Gastroesophageal sphincter (tissue), 4 donors: ENCODE measurements at places on chromosomes 2 and 18.
A peak's percentile ranks its signal among the peaks of the same experiment; 100 is the strongest.

GRCh38 chr2:95278051-95278471 is 3.8 kb downstream of the PROM2 start:
- ATAC-seq, result no peak

DNA sequence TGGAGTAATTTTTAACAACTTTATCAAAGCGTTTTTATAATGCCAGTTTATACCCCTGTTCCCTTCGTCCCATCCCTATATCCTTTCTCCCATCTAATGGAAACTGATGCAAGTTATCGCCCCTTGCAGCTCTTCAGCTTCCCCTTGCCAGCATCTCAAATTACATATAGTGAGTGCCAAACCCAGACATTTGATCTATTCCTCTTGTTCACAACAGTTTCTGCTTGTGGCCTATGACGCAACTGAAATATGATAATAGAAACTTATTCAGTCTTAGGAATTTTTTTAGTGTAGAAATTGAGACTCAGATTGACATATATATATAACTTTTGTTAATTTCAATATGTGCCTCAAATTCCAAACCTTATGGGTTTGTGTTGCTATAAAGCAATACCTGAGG is 562.2 kb upstream of the VWC2L start:
- no peak for ATAC-seq

- ATAC-seq, result no peak
Measured at GRCh38 chr2:42404676-42405075, 43.7 kb upstream of the COX7A2L start.

GRCh38 chr18:75107196-75107930 is 101.6 kb downstream of the PTGR3 start:
- no peak for ATAC-seq

- no peak for ATAC-seq
Measured at GRCh38 chr2:109131777-109132176, 2.8 kb downstream of the SH3RF3 start.

GRCh38 chr2:163592954-163593622 is 142.7 kb downstream of the FIGN start:
- no peak for ATAC-seq

- ATAC-seq, result no peak
Measured at GRCh38 chr2:127512362-127512761, 13.9 kb downstream of the IWS1 start.

DNA sequence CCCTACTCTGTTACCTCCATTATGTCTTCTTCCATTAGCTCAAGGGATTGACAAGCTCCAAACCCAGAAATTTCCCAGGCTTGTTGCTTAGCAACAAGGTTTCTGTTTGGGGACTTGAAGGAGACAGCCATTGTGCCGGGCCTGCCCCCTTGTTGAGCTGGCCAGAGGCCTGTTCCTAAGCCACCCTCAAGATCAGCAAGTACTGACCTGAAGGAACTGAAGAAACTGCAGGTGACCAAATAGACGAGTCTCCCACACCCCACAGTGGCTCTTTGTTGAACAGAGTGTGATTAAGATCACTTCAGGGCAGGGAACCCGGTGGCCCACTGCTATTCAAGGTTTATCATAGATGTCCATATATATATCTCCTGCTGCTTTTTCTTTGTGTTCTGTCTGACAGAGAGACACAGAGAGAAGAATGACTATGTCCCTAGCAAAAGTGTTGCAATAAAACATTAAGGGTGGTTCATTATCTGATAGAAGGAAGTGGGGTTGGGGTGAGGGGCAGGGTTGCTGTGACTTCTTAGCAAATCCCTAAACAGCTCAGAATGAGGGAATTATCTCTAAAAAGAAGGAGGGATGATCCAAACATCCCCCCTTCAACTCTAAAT is 69.2 kb downstream of the RNF144A start:
- ATAC-seq, result no peak

DNA sequence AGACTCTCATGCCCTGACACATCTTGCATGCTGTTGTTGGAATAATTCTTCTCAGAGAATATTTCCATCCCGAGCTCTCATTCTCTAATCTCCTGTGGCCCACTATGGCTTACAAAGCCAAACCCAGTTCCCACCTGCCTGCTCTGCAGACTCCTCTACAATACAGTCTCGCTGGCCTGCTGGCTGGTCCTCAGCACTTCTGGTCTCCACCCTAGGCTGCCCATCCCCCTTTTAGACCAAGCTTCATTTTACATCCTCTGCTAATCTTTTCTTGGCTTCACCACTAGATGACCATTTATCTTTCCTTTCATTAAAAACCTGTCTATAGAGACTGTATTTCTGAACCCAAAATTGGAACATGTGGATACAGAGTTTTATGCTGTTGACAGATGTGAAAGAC is 42.5 kb upstream of the YPEL5 start:
- no peak for ATAC-seq

GRCh38 chr2:34368304-34368703 is 769.2 kb upstream of the FAM98A start:
- ATAC-seq, result no peak

DNA sequence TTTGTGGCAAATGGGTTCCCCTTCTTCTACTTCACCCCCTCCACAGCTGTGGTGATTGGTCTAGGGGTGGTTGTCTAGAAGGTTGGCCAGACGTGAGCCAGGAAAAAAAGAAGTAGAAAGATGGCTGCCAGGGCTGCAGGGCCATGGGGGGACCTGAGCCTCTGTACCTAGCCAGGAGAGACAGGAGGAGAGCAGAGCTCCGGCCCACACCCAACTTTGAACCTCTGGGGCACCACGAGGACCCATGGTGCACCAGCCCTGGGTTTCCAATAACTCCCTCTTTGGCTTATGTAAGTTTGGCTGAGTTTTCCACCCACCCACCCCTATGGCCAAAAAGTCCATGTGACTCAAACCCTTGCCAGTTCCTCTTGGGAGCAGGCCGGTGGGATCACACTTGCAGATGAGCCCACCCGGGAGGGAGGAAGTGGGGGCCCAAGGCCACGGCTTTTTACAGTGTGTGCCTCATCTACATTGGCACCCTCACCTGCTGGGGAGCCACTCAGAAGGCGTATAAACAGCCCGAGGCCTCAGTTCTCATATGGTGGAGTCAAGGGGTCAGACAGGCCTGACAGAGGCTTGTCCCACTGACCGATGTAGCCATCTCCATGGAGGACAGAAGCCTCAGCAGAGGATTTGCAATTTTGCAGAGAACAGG is 293.1 kb upstream of the HDAC4 start:
- ATAC-seq, result no peak

DNA sequence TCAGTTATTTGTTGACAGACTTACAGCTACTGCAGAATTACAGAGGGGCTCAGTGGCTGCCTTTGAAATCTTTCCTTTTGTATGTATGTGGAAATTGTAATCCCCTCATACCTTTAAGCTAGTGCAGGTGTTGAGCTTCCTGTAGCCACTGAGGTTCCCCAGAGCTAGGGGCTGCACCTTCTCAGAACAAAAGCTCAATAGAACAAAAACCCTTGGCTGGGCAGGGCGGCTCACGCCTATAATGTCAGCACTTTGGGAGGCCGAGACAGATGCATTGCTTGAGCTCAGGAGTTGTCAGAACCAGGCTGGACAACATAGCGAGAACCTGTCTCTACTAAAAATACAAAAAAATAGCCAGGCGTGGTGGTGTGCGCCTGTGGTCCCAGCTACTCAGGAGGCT is 41.3 kb upstream of the CHMP1B start:
- ATAC-seq, result no peak

DNA sequence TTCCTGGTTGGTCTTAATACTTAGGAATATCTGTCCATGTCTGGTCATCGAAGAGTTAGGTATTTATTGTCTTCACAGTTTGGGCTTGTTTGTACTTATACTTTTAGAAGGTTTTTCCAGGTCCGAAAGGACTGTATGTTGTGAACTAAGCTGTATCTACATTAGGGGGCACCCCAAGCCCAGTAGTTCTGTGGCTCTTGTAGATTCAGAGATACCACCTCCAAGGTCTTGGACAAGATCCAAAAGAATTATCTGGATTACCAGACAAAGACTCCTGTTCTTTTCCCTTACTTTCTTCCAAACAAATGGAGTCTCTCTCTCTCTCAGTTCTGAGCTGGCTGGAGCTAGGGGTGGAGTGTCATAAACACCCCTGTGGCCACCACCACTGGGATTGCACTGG is 328.7 kb downstream of the ZNF804A start:
- ATAC-seq, result no peak

DNA sequence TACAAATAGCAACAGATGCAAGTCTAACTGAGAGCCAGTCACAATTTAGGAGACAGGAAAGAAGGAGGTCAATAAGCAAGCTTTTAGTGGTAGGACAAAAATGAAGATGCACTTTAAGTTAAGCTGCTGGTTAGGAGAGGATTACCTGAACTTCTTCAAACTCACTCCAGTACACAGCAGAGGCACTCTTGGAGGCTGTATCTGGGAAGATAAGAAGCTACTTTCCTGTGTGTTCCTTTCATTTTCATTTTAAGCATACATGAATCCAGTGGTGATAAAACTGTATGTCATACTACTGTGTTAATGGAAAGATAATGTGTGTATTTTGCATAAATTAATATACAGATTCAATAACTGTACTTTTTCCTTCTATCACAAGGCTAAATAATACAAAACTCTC is 49.6 kb downstream of the HYCC2 start:
- no peak for ATAC-seq

- ATAC-seq, result no peak
Measured at GRCh38 chr2:183059561-183059960, 19.0 kb upstream of the DUSP19 start.

DNA sequence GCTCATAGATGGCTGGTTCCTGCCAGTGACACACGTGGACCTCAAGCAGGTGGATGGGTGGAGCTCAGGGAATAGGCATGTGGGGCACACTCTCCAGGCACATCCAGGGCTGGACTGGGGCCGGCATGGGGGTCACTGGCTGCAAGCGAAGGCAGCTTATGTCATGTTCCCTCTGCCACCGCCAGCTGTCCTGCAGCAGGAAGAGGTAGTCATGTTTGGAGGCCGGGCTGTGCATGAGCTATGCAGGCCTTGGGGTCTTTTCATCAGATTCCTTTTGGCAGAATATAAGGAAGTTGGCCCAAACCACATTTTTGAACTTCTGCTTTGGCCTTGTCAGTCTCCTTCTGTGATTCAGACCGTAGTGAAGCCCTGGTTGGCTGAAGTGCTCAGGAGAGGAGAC is 61.5 kb downstream of the AGAP1 start:
- ATAC-seq, result no peak

DNA sequence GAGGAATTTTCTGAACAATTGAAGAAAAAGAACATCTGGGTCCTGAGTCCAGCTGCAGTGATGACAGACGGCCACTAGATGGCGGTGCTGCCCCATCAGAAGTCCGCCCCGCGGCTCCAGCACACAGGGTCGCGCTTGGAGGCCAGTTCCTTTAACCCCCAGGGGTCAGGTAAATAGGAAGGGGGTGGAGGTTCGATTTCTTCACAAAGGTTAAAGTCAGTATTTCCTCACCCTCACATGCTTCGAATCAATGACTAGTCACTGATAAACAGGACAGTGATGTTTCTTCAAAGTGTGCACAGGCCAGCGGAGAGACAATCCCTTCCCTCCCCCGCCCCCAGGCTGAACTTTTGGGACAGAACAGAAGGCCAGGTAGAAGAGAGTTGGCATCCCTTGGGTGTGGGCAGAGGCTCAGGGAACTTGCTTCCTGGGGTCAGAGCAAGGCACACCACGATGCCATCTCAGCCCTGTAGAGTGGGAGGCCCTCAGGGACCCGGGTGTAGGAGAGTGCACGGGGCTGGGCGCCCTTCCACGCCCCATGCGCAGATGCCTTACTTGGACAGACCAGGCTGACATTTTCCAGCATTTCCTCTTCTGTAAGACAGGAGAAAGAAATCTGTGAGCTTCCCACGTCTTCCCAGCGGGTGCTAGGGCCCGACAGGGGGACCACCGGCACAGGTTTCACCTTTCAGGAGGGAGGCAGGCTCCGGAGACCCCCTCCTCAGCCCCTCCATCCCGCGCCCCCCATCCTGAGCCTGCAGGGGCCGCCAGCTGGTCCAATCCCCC is 722 bp downstream of the APOB start:
- peak; percentile 25 for ATAC-seq

DNA sequence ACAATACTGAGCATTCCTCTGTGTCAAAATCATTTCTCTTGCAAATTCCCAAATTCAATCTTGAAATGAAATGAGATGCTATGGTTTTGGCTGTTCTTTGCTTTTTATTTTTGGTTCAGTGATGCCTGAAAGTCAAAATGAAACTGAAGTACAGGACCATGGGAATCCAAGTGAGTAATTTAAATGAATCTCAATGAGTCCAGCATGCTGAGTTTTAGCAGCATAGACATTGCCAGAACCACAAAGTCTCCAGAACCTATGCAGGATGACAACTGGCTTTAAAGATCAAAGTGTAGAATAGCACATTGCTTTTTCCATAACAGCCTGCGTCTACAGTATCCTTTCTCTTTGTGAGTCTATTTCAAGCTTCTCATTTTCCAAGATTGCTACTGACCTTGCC is 1050.7 kb upstream of the PIK3C3 start:
- ATAC-seq, result no peak

GRCh38 chr2:54107903-54108615 is 7.4 kb upstream of the ACYP2 start:
- ATAC-seq, result no peak

DNA sequence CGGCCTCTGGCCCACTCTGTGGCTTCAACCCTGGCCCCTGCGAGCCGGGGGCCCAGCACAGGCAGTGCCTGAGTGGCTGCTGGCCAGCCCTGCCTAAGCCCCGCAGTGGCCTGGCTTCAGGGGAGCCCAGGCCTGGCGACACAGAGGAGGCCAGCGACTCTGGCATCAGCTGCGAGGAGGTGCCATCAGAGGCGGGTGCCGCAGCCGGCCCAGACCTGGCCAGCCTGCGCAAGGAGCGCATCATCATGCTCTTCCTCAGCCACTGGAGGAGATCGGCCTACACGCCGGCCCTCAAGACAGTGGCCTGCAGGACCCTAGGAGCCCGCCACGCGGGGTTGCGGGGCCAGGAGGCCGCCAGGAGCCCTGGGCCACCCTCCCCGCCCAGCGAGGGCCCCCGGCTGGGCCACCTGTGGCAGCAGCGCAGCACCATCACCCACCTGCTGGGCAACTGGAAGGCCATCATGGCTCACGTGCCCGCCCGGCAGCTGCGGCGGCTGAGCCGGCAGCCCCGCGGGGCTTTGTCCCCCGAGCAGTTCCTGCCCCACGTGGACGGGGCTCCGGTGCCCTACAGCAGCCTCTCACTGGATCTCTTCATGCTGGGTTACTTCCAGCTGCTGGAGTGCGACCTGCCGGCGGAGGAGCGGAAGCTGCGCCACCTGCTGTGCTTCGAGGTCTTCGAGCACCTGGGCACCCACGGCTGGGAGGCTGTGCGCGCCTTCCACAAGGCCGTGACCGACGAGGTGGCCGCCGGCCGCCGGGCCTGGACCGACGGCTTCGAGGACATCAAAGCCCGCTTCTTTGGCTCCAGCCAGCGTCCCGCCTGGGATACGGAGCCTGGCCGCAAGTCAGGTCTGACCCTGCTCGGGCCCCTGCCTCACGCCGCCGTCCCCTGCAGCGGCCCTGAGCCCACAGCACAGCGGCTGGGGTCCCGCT is 7.5 kb upstream of the KLHL30 start:
- no peak for ATAC-seq

- ATAC-seq, result no peak
Measured at GRCh38 chr2:58796239-58796910, 555.2 kb upstream of the FANCL start.
